ENCODE measurements at places on chromosomes 11 and 22.

GRCh38 chr22:23832226-23833016 lies 6.4 kb downstream of the DERL3 start:
- no peak for DNase-seq

DNA sequence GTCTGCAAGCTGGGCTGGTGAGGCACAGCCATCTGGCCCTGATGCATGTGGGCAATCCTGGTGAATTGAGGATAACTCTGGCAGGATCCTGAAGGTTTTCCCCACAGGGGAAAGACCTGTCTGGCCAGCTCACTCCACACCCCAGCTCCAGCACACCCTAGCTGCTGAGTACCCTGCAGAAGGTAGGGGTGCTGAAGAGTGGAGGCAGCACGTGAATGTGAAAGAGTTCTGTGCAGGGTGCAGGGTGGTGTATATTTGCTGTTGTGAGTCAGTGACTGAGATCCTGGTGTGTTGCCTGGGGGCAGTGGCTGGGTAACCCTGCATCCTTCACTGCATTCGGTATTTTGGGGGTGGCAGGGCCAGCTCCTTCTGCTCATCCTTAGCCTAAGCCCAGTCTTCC lies 22.4 kb downstream of the DGAT2 start:
- no peak for DNase-seq

GRCh38 chr22:38202437-38203089 lies 769 bp downstream of the MAFF start:
- peak; percentile 72 for DNase-seq

- DNase-seq: no peak
These were observed 637.8 kb upstream of the LUZP2 start for GRCh38 chr11:23859087-23859486.

DNA sequence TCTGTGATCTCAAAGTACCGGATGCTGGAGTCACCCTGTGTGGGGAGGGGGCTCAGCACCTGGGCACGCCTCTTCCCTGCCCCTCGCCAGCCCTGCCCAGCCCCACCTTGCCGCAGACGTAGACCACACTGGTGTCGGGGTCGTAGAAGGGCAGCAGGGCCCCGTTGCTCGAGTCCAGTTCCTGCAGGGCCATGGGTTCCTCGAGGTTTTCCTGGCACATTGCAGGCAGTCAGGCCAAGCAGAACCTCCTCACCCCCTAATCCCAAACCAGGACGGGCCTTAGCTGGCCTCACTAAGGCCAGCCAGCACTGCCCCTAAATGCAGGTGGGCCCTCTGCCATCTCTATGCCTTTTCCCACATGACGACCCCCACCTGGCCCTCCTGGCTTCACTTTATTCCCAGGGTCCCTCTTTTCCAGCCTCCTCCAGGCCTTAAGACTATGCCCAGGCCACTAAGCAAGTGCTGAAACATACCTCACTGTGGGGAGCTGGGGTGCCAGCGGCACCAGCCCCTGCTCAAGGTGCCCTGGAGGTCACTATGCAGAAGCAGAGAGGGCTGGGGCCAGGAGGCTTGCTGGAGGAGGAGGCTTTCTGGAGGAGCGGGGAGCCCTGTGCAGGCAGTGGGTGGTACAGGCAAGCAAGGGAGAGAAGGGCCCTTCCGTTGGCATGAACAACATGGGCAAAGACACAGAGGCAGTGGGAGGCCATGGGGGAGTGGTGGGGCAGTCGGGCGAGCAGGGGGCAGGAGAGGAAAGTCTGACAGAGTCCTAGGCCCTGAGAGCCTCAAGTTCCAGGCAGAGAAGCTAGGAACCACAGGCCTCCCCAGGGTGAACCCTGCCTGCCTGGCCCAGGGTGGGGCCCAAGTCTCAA lies 2.8 kb downstream of the CORO1B start:
- DNase-seq: no peak

- no peak for DNase-seq
These were observed 91.5 kb downstream of the MORC2 start for GRCh38 chr22:30876915-30877553.

GRCh38 chr22:37198258-37199102 lies 10.4 kb upstream of the C1QTNF6 start:
- DNase-seq: peak; percentile 48

GRCh38 chr11:68120273-68121066 lies 718 bp downstream of the CHKA start:
- peak; percentile 82 for DNase-seq

DNA sequence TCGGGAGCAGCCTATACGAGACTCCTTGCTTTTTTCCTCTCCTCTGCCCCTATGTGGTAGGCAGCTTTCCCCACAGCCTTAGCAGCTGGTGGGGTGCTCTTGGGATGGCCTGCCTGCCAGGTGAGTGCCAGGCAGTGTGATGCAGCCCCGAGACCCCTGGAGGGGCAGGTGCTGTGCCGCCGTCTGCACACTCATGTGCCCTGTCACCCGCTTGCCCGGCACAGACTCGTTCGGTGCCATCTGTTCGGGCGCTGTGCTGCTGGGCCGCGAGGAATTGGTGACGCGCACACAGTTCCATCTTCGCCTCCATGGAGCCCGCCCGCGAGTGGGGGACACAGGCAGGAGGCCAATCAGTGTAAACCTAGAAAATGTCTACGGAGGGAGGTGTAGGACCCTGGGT lies 15.1 kb downstream of the TRMU start:
- no peak for DNase-seq

DNA sequence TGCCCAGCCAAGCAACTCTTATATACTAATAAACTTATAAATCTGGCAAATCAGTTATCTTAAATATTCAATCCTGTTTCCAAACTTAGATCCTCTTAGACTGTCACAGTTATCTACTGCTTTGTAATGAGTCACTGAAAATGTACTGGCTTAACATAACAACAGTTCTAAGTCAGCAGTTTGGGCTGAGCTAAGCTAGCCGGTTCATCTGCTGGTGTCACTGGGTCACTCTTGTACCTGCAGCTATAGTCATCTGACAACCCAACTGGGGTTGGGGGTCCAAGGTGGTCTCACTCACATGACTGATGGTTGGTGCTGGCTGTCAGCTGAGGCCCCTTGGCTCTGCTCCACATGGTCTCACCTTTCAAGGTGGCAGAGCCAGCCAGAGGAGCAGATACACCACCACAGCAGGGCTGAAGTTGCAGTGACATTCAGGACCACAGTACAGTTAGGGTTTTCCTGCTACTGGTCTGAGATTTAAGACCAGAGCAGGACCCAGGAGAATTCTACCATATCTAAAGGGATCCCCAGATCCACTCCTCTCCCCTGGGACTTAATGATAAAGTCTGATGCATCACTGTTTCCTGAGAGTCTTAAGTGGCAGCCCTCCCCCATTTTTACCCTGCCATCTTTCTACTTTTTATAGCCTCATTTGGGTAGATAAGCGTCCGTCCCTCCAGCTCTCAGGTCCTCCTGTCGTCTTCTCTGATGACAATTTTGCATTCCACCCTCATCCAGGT lies 7.9 kb upstream of the MACROD1 start:
- no peak for DNase-seq

DNA sequence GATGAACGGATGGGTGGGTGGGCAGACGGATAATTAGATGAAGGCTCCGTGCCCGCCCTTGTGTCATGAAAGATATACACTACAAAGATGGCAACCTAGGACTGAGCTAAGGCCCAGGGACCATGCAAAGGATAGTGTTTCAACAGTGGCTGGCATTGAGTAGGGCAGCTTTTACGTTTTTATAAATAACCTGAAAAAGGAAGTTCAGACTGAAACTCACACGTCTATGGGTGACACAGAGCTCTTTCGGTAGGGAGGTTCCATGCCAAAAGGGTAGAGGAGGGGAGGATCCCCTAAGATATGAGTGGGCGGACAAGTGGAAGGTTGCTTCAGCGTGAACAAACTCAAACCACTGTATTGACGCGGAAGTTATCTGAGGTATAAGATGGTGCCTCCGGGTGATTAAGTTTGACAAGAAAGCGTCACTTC lies 90.5 kb downstream of the UBASH3B start:
- DNase-seq: no peak

DNA sequence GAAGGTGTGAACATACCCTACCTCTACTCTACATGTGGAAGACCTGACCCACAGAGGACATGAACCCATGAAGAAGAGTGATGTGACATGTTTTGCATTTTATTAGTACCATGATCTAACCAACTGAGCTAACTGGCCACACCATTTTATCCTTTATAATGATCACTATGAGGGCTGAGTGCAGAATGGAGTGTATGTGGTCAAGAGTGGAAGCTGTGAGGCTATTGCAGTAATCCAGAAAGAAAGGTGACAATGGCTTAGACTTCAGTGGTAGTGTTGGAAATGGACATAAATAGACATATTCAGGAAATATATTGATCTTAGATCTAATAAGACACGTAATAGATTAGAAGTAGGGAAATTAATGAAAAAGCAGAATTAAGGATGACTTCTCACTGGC lies 3.8 kb downstream of the SRSF8 start:
- DNase-seq: no peak

GRCh38 chr11:6610591-6610990 lies 1.4 kb downstream of the TAF10 start:
- no peak for DNase-seq

DNA sequence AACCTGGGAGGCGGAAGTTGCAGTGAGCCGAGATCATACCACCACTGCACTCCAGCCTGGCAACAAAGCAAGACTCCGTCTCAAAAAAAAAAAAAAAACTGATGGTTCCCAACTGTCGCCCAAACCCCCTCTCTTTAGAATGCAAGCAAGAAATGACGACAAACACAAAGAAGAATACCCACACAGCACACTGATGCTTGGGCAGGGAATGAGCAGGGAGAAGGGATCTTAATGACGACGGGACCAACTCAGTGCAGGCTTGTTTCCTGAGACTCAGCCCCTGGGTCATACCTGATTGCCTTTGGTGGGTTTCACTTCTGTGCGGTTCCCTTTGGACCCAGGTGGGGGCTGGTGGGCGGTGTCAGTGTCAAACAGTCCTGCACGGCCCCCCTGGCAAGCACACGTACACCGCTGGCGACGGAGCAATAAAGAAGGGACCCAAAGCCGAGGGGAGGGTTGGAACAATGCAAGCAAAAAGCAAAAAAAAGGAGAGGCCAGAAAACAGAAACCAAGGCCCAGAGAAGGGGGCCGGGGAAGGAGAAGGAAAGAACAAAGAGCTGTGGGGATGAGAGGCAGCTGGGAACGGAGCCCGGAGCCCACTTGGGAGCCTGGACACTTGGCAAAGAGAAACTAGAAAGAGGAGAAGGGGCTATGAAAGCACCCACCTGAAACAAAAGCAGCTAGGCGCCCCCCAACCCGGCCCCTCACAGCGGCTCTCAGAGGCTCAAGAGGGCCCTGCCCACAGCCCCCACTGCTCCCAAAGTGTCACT lies 99.6 kb downstream of the CELSR1 start:
- no peak for DNase-seq

DNA sequence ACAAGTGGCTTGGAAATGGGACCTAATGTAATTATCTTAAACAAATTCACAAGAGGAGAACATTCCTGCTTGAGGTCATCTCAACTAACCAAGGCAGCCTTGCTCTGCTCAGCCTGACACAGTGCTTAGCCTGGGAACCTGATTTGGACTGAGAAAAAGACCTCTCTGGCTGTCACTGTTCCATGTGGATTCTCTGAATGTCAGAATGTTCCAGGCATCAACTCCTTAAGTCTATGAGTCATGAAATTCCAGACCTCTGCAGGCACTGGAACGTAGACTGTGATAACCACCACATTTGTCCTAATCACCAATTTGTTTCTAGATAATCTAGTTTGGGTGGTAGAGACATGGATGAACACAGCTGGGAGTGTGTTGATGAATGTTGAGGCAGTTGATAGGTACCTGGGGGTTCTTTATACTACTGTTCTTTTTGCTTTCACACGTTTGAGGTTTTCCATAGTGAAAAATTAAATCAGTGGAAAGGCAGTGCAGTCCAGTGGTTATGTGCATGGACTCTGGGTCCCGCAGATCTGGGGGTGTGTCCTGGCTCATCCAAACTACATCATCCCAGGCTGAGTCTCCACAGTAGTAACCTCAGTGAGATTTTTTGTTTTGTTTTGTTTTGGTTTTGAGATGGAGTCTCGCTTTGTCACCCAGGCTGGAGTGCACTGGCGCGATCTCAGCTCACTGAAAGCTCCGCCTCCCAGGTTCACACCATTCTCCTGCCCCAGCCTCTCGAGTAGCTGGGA lies 269.6 kb downstream of the MN1 start:
- DNase-seq: no peak

- no peak for DNase-seq
These were observed 77.2 kb downstream of the KCNQ1 start for GRCh38 chr11:2521733-2522630.

GRCh38 chr22:34493486-34493885 lies 572.5 kb upstream of the ISX start:
- no peak for DNase-seq

All from DMS53 (cell line).